ENCODE measurements at places on chromosomes 16 and 17.

- no peak for DNase-seq
Observed at GRCh38 chr17:19904412-19904811, 36.7 kb upstream of the ULK2 start.

GRCh38 chr17:41301916-41302901 is at the start of gene KRTAP29-1:
TSS of gene KRTAP29-1 (minus strand) at chr17:41302851. CDS start at chr17:41302851, 0 bp downstream.
- DNase-seq = no peak

- DNase-seq = no peak
Observed at GRCh38 chr17:2929881-2930533, 133.4 kb downstream of the OR1D5 start.

DNA sequence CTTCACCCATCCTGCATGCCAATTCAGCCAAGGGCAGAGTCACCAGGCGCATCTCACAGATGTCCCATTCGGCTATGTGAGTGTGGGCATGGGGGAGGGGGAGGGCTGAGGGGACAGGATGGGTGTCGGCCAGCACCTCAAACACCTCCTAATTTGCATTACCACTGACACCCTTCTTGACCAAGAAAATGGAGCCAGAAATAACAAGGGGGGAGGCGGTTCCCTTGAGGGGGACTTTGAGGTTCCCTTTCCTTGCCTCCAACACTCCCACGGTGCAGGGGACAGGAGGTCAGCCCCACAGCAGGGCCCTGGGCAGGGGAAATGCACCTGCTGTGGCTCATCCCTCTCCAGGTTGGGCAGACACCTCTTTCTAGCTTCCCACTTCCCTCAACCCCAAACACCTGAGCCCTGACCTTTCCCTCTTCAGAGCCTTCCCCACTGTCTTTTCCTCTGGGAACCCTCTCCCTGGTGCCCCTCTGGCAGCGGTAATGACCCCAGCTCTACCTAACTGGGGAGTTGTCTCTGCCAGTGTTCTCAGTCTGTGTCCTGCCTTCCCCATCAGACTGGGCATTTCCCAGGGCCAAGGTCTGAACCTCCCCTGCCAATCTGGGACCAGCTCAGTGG is 18.2 kb upstream of the TBX21 start:
- DNase-seq = no peak

DNA sequence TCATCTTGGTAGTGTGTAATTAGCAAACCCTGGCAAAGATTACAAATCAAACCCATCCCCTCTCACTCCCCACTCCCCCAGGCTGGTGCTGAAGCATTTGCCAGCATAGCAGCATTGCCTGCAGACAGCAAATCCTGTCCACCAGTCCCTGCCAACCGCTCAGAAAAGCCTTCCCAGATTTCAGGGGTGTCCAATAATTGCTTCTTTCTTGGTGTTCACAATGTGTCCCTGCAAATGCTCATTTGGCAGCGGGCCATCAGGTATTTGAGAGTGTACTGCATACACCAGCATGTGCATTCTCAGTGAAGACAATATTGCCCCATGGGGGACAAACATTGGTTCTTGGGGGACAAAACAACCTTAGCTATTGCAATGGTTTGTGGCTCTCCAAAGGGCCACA is 28.2 kb downstream of the ORC6 start:
- DNase-seq = no peak

DNA sequence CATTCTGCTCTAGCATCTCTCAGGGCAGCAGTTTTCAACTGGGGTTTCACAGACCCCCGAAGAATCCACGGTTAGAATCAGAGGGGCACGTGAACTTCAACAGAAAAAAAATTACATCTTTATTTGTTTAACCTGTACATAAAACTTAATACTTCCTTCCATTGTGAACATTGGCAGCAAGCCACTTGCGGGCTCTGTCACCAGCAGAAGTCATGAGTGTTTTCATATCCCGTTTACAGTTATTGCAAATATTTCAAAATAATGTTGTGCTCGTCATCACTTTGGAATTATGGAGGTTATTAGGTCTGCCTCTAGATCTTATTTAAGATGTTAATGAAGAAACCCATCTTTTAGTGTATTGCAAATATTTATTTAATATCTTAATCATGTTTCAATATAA is 109.8 kb downstream of the SDR42E1 start:
- DNase-seq = no peak

- DNase-seq = no peak
Observed at GRCh38 chr17:52227926-52228325, 69.4 kb upstream of the CA10 start.

GRCh38 chr16:1613728-1614455 is 1.7 kb downstream of the CRAMP1 start:
- no peak for DNase-seq

- no peak for DNase-seq
Observed at GRCh38 chr17:82788206-82789001, 36.5 kb downstream of the TBCD start.

DNA sequence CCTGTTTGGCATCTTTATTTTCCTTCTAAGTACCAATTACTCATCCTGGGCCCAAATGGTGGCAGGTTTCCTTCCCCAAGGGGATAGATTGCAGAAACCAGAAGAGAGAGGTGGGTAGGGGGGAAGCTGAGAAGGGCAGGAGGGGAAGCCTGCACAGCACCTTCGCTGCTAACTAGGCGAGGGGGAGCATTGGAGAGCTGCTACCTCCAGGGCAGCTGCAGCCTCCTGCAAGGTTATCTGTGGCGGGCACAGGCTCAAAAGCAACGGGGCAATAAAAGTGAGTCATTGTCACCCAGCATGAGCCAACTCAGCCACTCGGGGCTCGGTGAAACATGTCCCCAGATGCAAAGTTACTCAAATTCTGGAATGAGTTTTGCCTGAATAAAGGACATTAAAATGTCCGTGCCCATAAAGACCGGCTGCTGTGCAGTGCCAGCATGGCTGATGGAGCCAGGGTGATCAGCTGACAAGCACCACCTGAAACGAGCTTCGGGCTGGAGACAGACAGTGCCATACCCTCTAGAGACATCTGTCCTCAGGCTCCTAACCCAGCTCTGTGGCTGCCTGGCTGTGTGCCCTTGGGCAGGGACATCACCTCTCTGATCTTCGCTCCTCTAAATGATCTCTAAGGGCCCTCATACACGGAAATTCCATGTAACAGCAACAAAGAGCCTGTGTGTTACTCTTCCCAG is 68.1 kb upstream of the GRIN2A start:
- DNase-seq = no peak

- DNase-seq = no peak
Observed at GRCh38 chr16:609316-609715, 19.4 kb downstream of the RAB40C start.

DNA sequence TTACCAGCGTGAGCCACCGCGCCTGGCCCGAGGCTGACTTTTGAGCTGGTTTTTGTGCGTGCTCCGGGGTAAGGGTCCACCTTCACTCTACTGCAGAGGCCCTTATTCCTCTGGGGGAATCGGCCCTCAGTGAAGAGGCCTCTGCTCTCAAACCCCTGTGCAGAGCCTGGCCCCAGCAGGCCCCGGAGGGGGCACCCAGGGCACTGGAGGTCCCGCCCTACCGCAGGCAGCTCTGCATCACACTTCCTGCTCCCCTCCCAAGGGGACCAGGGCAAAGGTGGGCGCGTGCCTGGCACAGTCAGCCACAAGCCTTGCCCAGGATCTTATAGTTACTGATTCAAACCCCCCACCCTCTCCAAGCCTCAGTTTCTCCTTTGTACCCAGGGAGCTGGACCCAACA is 3.6 kb upstream of the UBE2I start:
- DNase-seq = no peak

- DNase-seq = peak; percentile 36
Observed at GRCh38 chr16:720990-721764, at the start of gene ANTKMT. TSS of gene ANTKMT (plus strand) at chr16:721146. CDS start at chr16:721275, 129 bp downstream.

DNA sequence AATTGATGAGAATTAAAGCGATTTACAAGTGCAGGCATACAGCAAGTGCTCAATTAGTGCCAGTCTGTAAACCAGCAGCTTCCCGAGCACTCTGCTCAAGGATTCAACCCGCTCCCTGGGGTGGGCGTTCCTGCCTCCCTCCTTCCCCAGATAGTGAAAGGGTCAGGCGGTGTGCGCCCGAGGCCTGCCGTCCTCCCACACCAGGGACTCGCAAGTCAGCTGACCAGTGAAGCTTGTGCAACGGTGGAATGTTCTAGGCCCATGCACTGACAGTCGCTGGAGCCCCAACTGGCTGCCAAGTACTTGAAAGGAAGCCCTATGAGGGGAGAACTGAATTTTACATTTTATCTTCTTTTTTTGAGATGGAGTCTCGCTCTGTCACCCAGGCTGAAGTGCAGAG is 53.5 kb upstream of the PABPN1L start:
- DNase-seq = no peak

DNA sequence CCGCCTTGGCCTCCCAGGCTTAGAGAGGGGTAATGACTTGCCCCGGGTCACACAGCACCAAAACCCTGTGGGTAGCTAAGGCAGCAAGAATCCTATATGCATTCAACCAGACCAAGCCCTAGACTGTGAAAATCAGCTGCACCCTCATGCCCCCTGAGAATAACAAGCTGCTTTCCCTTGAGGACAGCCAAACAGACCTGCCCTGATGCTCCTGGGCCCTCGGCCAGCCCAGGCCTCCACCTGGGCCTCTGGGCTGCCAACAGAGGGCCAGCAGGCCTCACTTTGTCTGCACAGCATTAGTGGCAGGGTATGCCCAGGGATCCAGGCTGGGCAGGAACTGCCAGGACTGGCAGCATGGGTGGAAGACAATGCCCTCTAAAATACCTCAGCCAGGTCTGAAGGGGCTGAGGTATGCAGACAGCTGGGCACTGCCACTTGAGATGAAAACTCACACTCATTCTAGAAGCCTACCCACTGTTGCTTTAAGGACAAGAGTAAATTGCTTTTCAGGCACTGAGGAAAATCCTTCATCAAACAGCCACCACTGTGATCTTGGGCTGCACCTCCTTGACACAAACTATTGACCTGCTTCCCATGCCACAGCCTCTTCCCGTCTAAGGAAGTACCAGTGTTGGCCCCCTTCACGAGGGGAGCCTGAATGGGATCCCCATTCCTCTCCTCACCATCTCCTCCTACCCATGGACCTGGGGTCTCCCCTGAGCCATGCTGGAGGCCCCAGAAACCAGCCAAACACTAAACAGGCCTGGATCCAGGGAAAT is 8.8 kb downstream of the ST3GAL2 start:
- DNase-seq = no peak

DNA sequence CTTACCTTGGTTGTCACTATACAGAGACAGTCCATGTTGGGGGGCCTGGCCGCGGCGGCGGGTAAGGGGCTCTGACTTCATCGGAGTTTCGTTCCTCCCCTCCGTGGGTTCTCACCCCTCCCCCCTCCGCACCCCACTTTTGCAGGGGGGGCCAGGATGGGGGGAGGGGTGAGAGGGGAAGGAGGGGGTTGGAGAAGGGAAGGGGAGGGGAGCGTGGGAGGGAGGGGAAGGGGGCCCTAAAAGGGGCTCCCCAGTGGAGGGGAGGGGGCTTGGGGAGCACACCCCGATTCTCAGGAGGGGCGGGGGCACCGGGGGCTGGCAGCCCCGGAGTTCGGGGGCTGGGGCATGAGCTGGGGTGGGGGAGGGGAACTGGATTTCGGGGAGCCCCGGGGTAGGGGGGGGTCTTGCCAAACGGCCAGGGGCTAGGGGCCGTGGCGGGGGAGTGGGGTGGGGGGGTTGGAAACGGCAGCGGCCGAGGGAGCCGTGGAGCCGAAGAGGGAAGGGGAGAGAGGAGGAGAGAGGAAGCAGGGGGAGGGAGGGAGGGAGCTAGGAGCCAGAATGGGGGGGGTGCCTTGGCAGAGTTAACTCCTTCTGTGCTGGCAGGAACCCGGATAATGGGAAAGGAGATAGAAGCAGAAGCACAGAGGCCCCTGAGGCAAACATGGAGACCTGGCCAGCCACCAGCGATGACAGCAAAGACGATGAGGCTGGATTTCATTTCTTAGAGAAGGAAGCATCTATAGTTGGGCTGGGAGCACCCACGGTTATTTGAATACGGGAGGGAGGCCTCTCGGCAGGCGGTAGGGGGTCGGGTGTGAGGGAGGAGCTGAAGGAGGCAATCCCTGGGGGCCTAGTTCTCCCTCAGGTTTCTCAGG is 2.3 kb downstream of the DLG4 start:
- DNase-seq = no peak

DNA sequence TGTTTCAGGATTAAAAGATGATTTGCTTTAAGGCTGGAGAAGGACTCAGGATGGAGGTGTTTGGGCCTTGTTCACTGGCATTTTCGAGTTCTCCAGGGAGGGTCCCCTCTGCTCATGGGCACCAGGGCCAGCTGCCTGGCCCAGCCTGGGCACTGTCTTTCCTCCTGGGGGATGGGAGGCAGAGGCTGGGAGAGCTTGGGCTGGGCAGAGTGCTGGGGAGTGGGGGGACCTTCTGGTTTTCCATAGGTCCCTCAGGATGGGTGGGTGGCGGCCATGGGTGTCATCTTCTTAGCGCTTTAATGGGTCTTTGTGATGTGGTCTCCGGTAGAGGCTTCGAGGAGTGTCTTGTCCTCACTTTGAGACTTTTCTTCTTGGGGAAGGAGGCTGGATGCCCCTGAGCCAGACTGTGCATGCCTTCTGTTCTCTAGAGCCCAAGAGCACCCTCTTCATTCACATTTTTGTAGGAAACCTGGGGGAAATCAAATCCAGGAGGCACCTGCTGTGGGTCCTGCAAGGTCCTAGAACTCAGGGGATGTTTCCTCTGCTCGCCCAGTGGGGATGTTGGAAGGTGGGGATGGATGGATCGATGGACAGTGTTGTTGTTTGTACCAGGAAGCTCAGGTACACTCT is 5.7 kb downstream of the NKD1 start:
- no peak for DNase-seq

- peak; percentile 24 for DNase-seq
Observed at GRCh38 chr16:3095869-3096268, 3.2 kb downstream of the ZSCAN10 start.

- DNase-seq = no peak
Observed at GRCh38 chr17:82348866-82349265, 10.2 kb upstream of the TEX19 start.

- DNase-seq = no peak
Observed at GRCh38 chr17:27398691-27399090, 57.6 kb upstream of the KSR1 start.

GRCh38 chr16:54459509-54460262 is 173.1 kb upstream of the IRX3 start:
- DNase-seq = no peak

DNA sequence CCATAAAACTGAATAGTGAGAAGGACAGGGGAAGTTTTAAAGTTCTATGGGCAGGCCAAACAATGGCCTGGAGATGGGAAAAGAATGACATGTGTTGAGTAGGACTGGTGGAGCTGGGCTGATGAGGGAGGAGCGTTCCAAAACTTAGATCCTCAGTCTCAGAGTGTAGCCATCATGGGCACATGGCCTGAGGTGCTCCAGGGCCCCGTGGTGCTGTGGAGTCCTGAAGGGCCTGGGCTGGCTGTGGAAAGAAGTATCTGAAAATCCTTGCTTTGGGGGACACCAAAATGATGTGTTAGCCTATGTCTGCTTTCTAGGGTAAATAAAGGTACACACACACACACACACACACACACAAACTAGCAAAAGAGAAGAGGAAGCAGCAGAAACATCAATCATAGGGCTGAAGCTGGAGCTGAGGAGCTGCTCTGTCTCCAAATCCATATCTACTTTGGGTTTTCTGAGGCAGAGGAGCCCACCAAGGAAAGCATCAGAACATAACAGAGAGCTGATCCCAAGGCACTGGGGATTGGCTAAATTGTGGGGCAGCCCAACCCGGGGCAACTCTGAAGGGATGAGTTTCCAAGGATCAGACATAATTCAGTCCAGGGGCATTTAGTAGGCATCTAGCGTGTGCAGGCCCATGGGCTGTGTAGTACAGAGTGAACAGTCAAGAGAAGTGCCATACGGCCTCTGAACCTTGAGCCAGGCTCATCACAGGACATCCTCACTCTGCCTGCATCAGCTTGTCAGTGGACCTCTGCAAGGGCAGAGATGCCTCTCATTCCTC is 85.2 kb downstream of the C16orf78 start:
- no peak for DNase-seq
